ENCODE measurements at places on chromosomes 5 and 9.

DNA sequence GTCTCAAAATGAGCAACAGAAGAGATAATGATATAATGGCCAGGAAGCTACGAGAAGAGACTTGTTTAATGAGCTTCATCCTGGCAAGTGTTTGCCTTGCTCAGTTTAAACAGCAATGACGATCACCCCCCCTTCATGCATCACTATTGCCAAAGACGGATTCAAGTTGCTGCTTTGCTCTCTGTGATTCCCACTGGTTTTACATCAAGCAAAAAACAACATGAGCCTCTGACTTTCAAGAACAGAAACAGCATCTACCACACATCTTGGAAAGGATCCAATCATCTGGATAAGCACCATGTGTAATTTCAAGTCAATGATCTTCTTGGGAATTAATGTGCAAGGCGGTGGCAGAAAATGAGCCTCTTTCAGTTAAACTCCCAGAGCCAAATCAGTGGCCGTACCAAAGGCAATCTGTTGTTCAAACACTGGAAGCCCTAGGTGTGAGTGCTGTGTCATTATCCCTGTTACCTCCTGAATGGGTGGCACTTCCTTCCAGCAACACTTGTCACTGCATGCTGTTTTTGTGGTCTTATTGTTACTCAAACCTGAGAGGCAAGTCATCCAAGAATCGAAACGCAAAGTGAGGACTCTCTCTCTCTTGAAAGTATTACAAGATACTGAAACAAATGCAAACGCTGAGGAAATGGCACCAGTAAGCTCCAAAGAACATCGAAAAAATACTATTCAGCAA, 72.8 kb downstream of the MED27 start:
- peak; percentile 78 for ATAC-seq

GRCh38 chr9:74645007-74645639, 148.0 kb downstream of the RORB start:
- no peak for ATAC-seq

- no peak for ATAC-seq
Observed at GRCh38 chr5:118195211-118195610, 793.1 kb downstream of the DTWD2 start.

DNA sequence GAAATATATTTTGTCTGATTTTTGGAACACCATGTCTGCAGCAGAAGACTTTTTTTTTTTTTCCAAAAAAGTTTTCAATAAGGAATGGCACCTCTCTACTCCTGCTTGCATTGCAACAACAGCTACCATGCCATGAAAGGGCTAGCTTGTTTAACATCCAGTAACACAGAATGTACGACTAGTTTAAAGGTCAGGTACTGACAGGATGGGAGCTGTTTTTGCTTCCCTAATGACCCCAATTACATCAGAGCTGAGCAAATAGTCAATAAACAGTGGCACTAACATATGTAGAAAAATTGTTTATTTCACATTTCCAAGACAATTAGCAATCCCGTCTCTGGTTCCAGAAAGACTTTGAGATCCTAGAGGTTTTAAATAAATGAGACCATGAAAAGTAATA, 693.8 kb downstream of the NR2F1-AS1 start:
- no peak for ATAC-seq

GRCh38 chr5:161212123-161212712, 334.3 kb downstream of the GABRB2 start:
- ATAC-seq = no peak

- ATAC-seq = peak; percentile 91
Observed at GRCh38 chr5:158898185-158899177, 201.2 kb downstream of the EBF1 start.

- no peak for ATAC-seq
Observed at GRCh38 chr5:17196697-17197096, 20.7 kb upstream of the BASP1 start.

GRCh38 chr5:158393457-158393856, 534.5 kb upstream of the CLINT1 start:
- ATAC-seq = no peak

- ATAC-seq = no peak
Observed at GRCh38 chr5:122141751-122142150, 12.4 kb downstream of the ZNF474 start.

DNA sequence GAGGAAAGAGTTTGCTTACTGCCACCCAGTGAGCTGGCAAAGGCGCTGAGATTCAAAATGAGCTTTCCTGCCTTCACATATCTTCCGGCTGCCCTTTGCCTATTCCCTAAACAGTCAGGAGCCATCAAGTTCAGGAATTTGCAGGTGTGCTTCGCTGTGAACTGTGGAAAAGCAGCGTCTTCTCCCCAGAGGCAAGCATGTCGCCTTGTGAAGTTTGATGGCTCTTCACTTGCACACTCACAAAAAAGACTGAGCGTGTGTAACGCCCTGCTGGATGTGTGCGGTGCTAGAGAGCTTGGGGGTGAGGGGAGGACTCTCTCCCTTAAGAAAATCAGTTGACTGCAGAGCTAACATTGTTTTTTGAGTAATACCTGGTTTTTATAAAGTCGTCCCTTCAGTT, 288.7 kb downstream of the DOCK8 start:
- no peak for ATAC-seq

- no peak for ATAC-seq
Observed at GRCh38 chr5:156540491-156540890, 213.5 kb downstream of the SGCD start.

DNA sequence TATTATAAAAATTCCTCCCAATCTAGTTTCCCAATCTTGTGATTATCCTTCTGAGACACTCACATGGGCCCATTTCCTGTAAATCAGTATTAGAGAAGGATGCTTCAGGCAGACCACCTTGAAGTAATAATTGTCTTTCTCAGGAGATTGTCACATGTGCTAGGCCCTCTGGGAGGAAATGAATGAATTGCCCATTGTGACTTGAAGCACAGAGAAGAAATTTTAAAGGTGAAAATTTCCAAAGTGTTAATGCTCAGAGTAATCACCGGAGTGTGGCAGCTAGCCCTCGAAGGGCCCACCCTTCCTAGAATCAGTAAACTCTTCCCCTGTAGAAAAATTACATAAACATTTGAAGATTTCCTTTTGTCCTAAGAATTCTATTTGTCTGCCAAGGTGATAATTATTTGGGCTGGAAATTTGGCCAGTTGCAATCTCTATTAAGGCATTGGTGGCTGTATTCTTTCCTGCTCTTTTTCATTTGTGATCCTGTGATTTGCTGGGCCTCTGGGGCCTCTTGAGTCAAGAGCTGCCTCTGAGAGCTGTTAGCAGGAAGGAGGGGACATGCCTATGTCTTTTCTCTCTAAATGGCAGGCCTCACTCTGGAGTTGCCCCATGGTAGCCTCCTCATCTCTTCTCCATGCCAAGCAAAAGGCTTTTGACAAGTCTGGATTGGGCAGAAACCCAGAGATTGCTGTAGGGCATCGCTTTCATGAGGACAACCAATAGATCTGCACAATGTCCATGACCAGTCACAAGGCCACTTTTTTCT, 371.5 kb upstream of the ACTBL2 start:
- ATAC-seq = no peak

- ATAC-seq = no peak
Observed at GRCh38 chr5:77133061-77133758, 46.1 kb upstream of the ZBED3 start.

DNA sequence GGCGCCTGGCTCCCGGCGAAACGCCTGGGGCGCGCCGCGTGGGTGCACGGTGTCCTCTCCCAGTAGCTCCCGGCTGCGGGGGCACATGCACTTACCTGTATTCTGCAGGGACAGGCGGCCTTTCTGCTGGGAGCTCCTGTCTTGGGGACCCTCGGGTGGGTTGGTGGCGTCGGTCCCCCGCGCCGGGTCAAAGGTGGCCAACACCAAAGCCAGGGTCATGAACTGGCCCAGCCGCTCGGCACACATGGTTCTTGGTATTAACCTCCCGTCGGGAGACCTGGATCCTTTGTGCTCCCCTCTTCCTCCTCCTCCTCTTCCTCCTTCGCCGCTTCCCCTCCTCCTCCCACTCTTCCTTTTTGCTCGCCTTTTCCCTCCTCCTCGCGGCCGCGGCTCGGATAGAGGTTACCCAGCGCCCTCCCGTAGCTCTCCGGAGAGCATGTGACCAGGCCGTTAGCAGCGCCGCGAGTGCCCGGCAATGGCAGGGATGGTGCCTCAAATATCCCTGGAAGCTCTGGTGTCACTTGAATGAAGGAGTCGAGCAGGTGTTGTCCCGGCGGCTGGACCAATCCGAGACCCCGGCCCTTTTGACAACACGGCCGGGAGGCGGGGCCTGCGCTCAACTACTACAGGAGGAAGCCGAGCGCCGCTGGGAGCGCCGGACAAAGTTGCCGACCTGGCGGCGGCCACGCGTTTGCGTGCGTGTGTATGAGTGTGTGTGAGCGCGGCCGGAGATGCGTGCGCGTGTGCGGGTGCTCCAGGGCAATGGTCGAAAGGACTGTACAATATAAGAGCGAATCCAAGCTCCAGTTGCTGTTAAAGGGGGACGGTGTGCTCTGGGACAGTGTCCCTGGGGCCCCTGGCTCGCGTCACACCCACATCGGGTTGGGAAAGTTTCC, at the start of gene STC2:
STC2 (minus strand) TSS at position 467 of the 896 bp plus-strand sequence; CDS start at position 246, 221 bp downstream.
- ATAC-seq = no peak

DNA sequence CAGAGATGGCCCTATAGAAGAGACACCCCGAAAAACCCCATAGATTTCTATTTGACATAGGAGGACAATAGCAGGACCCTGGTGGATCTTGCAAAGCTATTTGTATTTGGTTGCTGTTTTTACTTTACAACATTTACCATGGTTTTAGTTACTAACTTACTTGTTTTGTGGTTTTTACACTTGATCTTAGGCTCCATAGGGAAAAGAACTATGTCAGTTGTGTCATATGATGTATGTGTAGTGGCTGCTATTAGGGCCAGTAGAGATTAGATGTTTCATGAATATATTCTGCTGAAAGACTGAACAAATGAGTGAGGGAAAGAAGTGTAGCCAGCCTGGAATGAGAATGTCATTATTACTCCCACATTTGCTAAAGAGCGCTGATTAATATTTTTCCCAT, 388.1 kb downstream of the SEMA5A start:
- ATAC-seq = no peak

DNA sequence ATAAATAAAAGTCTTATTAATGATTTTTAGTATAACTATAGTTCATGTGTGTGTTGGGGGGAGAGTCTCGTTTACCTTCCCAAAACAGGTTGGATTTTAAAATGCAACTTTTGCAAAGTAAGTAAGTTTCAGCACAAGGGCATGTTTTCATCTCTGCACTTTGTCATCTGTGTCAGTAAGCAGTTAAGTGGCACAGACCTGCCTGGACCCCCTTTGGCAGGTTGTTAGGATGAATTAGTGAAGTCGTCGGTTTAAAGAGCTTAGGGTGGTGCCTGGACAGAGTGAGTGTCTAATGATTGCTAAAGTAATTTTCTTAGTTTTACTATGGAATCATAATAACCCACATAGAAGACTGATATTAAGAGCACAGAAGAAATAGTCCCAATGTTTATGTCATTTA, 74.9 kb downstream of the TRIO start:
- no peak for ATAC-seq

DNA sequence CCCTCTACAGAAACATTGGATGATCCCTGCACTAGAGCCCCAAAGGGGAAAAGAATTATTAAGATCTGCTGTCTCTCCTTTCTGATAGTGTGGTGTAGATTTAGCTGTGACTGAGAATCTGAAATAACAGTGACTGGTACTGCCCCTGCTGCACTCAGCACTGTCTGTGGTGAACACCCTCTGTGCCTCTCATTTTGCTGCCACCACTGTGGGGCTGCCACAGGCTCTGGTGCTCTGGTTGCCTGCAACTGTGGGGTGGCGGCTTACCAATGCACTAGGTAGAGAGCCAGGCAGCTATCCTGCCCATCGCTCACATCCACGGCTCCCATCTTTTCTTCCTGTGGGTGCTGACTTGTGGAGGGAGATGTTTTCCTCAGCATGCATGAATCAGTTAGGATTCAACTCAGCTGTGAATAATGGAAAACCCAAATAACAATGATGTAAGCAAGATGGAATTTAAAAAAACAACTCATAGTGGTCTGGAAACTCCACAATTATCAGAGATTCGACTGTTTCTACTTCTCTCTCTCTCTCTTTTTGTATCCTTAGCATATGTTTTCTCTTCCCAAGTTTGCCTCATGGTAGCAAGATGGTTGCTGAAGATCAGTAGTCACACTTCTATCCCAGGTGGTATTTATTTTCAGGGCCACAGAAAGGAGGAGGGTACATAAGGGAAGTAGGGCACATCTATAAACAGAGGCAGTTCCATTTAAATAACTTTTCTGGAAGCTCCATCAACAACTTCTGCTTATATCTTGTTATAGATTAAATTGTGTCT, 99.8 kb upstream of the DAP start:
- ATAC-seq = no peak

- ATAC-seq = no peak
Observed at GRCh38 chr5:31445041-31445600, 86.8 kb downstream of the DROSHA start.

DNA sequence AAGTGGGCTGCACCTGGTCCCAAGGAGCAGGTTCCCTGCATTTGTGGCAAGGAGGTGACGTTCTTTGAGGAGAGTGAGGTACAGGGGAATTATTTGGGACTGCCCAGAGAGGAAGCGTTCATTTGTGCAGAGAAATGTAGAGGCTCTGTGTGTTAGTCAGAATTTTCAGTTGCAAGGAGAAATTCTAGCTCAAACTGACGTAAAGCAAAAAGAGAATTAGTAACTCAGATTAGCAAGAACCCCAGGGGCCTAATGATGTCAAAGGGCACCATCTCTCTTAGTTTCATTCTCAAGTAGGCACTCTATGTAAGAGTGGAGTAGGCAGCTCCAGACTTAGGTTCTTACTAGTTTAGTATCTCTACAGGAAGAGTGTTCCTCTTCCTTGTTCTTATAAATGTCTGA, 2.4 kb upstream of the TXN start:
- ATAC-seq = peak; percentile 57

DNA sequence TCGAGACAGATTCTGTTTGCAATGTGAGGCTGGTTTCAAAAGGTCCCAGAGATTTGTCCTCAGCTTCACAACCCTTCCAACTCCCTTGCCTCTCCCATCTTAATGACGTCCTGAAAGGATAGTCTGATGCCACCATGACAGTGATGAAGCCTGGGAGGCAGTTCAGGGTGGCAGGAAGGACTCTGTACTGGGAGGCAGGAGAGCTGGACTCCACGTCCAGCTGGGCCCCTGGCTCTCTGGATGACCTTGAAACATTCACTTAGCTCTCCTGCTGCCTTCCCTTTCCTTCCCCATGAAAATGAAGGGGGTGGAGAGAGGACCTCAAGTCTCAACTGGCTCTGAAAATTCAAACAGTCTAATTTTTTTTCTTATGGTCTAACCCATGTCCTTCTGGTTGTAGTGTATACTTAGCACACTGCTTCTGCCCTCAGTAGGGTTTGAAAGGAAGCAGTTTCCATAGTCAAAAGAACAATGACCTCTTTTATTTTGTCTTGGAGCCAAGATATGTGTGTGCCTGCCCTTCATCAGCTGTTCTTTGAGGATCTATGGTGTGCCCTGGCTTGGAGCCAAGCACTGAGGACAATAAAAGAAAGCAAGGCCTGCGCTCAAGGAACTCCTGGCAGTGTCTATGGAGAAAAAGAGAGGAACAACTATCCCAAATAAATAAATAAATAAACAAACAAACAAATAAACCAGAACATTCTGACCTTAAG, 188.3 kb downstream of the GRIA1 start:
- no peak for ATAC-seq

- peak; percentile 75 for ATAC-seq
Observed at GRCh38 chr5:32329395-32329834, 16.7 kb upstream of the MTMR12 start.
